CD14-positive monocyte (primary cell): ENCODE measurements at places on chromosomes 7 and 10. TPM values are rescaled to one million over a fixed set of nuclear protein-coding genes. Genes with fewer than 3 reads are reported as not detected.

- DNase-seq = no peak
These were observed 103.4 kb upstream of the SEMA3D start for GRCh38 chr7:85290269-85290668.

- DNase-seq = no peak
These were observed 72.0 kb downstream of the GFRA1 start for GRCh38 chr10:116201011-116201410.

DNA sequence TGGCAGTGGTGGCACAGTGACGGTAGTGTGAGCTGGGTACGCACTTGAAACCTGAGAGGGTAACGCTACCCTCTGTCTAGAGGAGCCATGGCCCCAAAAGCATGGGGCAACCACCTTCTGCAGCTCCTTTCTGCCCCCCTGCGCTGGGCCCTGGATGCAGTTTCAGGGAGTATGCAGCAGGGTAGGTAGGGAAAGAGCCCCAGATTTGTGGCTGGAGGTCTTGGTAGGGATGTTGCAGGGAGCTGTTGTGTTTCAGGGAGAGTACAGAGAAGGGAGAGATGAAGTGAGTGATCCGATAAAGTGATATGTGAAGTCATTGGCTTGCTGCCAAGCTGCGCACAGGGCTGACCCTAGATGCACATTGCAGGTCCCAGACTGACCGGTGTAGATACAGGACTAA lies 2.7 kb upstream of the PGAM2 start:
- no peak for DNase-seq

- no peak for DNase-seq
These were observed 20.1 kb upstream of the GATAD1 start for GRCh38 chr7:92427193-92427592.

GRCh38 chr7:19117870-19118608 lies 603 bp upstream of the TWIST1 start:
- DNase-seq = no peak

FAM13C gene
- not detected in 2 replicates for polyA plus RNA-seq
